ENCODE measurements at places on chromosomes 11 and 22.

- no peak for DNase-seq
These were observed 20.2 kb upstream of the IL17RA start for GRCh38 chr22:17064498-17065100.

GRCh38 chr11:70531281-70532065 is 133.1 kb downstream of the CTTN start:
- DNase-seq, result no peak

GRCh38 chr22:36156515-36157419 is 3.8 kb downstream of the APOL3 start:
- DNase-seq, result no peak

DNA sequence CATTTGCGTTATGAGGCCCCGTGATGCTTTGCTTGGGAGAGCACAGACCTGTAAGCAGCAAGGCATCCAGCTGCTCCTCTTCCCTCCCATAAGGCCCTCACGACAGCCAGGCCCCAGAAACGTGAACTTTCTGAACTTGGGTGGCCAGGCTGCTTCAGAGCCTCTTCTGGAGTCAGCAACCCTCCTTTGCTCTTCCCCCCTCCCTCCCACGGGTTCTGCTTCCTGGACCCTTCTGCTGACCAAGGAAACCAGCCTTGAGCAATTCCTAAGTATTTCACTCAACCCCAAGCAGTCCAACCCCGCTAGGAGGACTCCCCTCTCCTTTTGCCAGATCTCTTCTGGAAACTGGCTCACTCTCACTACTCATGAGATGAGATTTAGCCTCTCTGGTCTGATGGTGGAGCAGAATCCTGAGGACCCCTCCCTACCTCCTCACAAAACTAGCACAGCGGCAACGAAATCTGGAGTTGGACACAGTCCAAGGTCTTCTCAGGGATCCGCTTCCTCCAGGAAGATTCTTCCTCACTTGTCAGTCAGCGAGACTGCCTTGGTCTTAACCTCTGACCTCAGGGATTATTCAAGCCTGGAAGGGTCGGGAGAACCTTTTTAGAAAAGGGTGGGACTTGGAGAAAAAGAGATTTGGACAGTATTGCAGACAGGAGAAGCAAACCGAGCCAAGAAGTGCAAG is 86.2 kb downstream of the UBASH3B start:
- DNase-seq, result no peak

- no peak for DNase-seq
These were observed 16.8 kb downstream of the LRRC32 start for GRCh38 chr11:76653674-76654284.

GRCh38 chr11:19714387-19715363 is 2.0 kb downstream of the NAV2 start:
- peak; percentile 63 for DNase-seq

Measured in SW 1271 (cell line).